Esophagus squamous epithelium (tissue), 5 donors: ENCODE measurements at places on chromosomes 5 and 9. TPM values are rescaled to one million over a fixed set of nuclear protein-coding genes. Genes with fewer than 3 reads are reported as not detected.

Gene ARHGEF37
- 19.7 TPM for total RNA-seq

Gene FRMD3
- total RNA-seq, result 1.4 TPM

GRCh38 chr5:179231309-179231708 is 114.0 kb downstream of the ADAMTS2 start:
- no peaks in the 10 kb centered on the region for H3K4me1 ChIP-seq
- no peak for DNase-seq
- H3K36me3 ChIP-seq, result no peaks in the 10 kb centered on the region
- H3K4me3 ChIP-seq, result no peak overlapping the region
- no peak overlapping the region for H3K27ac ChIP-seq
- no peaks in the 10 kb centered on the region for H3K27me3 ChIP-seq

- no peaks in the 10 kb centered on the region for H3K4me1 ChIP-seq
- no peak overlapping the region for H3K4me3 ChIP-seq
- H3K36me3 ChIP-seq, result no peaks in the 10 kb centered on the region
- DNase-seq, result no peak
Observed at GRCh38 chr9:4555236-4555635, 65.0 kb downstream of the SLC1A1 start.

DNA sequence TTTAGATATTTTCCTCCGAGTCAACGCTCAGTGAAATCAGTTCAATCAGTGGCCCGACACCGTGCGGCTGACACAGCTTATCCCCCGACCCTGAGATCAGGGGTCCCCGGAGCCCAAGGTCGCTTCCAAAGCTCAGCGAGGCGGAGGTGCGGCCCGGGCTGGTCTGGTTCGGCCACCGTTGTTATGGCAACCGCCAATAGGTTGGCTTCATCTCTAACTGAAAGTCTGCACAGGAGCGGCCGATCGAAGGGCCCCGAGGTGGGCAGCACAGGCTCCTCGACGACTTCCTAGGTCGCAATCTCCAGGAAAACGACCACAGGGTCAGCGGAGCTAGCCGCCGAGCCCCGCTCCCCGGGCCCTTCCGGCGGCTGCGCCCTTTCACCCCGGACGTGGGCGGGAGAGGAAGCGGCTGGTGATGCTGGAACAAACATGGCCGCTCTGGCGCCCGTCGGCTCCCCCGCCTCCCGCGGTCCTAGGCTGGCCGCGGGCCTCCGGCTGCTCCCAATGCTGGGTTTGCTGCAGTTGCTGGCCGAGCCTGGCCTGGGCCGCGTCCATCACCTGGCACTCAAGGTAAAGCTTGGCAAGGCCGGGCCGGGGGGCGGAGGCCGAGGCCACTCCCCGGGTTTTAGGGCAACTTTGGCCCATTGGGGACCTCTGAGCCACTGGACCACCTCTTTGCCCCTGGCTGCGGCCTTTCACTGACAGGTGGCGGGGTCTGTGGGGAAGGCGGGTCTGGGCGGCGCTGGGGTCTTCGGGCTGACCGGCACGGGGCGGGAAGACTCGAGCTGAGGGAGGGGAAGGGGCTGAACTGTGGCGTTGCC is at the start of gene GPR107:
GPR107 (plus strand) TSS at position 403 of the 821 bp plus-strand sequence; CDS start at position 430, 27 bp downstream.
- peaks cover 55% of the 10 kb centered on the region for H3K4me1 ChIP-seq
- no peak for DNase-seq
- peaks cover 10% of the 10 kb centered on the region for H3K36me3 ChIP-seq
- peak within 1 kb of the TSS; percentile 98 for H3K4me3 ChIP-seq

Gene CARD9
- total RNA-seq, result 0.91 TPM

- no peak overlapping the region for H3K27ac ChIP-seq
- DNase-seq, result no peak
- no peak overlapping the region for H3K4me3 ChIP-seq
- H3K4me1 ChIP-seq, result no peaks in the 10 kb centered on the region
- no peaks in the 10 kb centered on the region for H3K27me3 ChIP-seq
Observed at GRCh38 chr5:150377964-150378694, 20.6 kb downstream of the TCOF1 start.

Gene KCNIP1
- total RNA-seq, result not detected

Gene BRINP1
- 1.4 TPM for total RNA-seq

DNA sequence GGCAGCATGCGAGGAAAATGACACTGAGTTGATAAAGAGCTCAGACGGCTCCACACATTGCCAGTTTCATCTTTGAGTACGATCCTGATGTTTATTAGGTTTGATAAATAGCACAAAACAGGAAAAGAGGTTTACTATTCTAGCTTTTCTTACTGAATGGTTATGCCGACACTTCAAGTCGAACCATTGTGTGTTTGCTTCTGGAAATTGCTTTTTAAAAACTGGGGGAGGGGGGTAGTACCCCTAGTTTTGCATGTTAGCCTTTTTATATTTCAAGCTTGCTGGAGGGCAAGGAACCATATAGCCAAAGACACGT is 5.2 kb downstream of the PTCH1 start:
- no peak for DNase-seq
- peak overlapping the region; percentile 85 for H3K4me3 ChIP-seq
- no peaks in the 10 kb centered on the region for H3K36me3 ChIP-seq
- H3K4me1 ChIP-seq, result peaks cover 21% of the 10 kb centered on the region
- H3K27me3 ChIP-seq, result peaks cover 28% of the 10 kb centered on the region

- no peak overlapping the region for H3K4me3 ChIP-seq
- DNase-seq, result no peak
Observed at GRCh38 chr5:59725392-59725767, 168.1 kb downstream of the PDE4D start.

DNA sequence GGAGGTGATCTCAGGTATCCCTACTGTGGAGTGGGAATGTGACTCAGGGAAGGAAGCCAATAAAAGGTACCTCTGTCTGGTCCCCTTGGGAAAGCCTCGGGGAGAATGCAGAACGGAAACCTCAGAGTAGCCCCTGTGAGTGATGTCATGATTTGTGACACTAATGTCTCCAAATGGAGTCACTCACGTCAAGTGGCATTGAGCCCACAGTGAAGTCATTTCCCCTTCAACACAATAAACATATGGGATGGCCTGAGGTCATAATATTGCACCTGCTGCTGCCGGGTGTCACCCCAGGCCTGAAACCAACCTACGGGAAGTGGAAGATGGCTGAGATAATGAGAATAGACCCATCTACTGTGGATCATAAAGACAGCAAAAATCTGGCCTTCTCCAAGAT is 75.9 kb upstream of the GOLM1 start:
- DNase-seq, result no peak
- no peaks in the 10 kb centered on the region for H3K4me1 ChIP-seq
- H3K4me3 ChIP-seq, result no peak overlapping the region

DNA sequence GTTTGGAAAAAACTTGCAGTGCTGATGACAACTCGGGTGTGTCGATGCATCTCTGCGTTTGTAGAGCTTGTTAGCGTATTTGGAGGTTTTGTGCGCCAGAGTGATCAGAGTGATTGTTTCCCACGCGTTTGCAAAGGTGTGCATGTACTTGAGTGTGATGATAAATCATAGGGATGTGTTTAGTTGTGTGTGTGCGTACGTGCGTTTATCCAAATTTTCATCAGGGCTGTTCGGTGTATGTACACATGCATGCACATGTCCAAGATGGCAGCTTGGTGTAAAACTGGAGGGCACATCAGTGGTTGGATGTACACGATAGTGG is 248 bp upstream of the C1QTNF2 start:
- no peaks in the 10 kb centered on the region for H3K36me3 ChIP-seq
- peak overlapping the region; percentile 43 for H3K4me3 ChIP-seq
- H3K27me3 ChIP-seq, result no peaks in the 10 kb centered on the region
- H3K4me1 ChIP-seq, result peaks cover 32% of the 10 kb centered on the region

DNA sequence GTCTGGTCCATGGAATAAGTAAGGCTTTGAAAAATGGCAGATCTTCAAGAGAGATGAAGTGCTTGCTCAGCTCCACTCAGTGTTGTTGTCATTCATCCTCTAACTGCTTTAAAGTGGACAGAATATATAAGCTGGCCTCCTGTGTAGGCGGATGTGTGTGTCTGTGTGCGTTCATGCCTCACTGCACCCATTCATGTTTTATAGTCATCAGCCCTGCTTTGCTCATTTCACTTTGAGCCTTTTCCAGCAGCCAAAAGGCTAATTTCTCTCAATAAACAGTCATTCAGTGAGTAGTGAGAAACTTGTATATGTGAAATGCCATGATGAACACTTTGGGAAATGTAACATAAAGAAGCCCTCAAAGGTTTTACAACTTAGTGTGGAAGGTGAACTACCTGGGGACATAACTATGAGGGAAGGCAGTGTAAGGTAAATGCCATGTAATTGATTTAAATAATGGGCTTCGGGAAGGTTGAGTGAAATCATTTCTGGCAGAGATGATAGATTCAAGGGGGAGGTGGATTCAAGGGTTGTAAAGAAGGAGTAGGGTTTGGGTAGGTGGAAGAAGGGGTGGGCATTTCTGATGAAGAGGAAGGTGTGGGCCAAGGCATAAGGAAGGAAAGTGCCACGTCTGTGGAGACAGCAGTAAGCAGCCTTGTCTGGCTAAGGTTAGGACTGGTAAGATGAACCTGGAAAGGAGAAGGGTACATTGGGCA is 15.7 kb downstream of the TTC23L start:
- no peaks in the 10 kb centered on the region for H3K4me1 ChIP-seq
- no peaks in the 10 kb centered on the region for H3K36me3 ChIP-seq
- H3K4me3 ChIP-seq, result no peak overlapping the region
